T-helper 2 cell (primary cell): ENCODE measurements at places on chromosomes 5 and 9.

DNA sequence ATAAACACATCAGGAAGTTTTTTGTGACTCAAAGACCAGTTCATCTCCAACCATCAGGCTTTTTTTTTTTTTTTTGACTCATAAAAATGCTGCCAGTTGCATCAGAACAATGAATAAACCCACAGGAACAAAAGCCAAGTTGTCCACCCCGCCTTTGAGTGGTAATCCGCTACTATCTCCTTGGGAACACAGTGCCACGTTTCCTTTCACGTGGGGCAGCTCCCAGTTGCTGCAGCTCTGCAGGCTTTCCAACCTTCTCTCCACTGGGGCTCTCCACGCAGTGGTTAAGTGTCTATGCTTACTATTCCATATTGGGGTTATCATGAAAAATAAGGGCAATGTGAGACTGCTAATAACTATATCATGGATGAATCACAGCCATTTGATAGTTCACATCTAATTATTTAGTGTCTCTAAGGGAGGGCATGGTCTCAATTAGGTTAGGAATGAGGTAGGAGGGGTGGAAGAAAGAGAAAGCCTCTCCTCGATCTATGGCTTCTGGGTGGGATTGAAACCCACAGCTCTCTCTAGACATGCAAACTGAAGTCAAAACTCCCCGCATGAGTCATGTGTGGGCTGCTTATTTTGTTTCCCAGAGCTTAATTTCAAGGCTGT lies 55.8 kb upstream of the ACTBL2 start:
- DNase-seq: no peak

GRCh38 chr5:2282893-2283292 lies 400.2 kb upstream of the IRX4 start:
- DNase-seq: no peak

- DNase-seq: no peak
Measured at GRCh38 chr9:126497660-126498275, 116.0 kb upstream of the LMX1B start.

GRCh38 chr9:133768859-133769510 lies 30.8 kb upstream of the SARDH start:
- DNase-seq: no peak

GRCh38 chr9:16825331-16825725 lies 45.1 kb downstream of the BNC2 start:
- DNase-seq: no peak

GRCh38 chr5:67900514-67900913 lies 315.0 kb upstream of the PIK3R1 start:
- DNase-seq: no peak

- no peak for DNase-seq
Measured at GRCh38 chr9:2413160-2413805, 208.3 kb upstream of the VLDLR start.

- no peak for DNase-seq
Measured at GRCh38 chr5:166032601-166033000, 2258.8 kb upstream of the WWC1 start.

GRCh38 chr5:56421246-56422075 lies 188.3 kb upstream of the ANKRD55 start:
- no peak for DNase-seq

- no peak for DNase-seq
Measured at GRCh38 chr9:123360161-123361085, 4.4 kb downstream of the CRB2 start.

GRCh38 chr5:158326256-158326655 lies 467.3 kb upstream of the CLINT1 start:
- DNase-seq: no peak

- DNase-seq: no peak
Measured at GRCh38 chr5:107874795-107875194, 204.1 kb upstream of the EFNA5 start.

GRCh38 chr5:65512170-65512937 lies 30.6 kb upstream of the ADAMTS6 start:
- no peak for DNase-seq

GRCh38 chr5:66896171-66896570 lies 300.0 kb downstream of the MAST4 start:
- no peak for DNase-seq

DNA sequence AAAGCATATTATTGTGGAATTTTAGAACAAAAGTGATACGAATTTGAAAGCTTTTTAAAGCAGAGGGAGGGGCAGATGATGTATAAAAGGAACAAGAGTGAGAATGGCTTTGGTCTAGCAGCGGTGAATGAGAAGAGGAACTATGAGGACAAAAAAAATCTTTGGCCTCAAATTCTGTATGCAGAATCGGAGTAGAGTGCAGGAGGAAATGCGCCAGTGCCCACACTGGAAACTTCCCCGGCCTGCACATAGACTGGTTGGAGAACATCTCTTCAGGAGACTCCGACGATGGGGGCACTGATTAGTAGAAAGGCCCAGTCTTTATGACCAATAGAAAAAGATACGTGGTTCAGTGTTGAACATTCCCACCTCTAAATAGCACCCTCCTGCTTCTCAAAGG lies 51.3 kb downstream of the SLC46A2 start:
- no peak for DNase-seq

- no peak for DNase-seq
Measured at GRCh38 chr9:9498128-9498527, 1114.7 kb downstream of the PTPRD start.

DNA sequence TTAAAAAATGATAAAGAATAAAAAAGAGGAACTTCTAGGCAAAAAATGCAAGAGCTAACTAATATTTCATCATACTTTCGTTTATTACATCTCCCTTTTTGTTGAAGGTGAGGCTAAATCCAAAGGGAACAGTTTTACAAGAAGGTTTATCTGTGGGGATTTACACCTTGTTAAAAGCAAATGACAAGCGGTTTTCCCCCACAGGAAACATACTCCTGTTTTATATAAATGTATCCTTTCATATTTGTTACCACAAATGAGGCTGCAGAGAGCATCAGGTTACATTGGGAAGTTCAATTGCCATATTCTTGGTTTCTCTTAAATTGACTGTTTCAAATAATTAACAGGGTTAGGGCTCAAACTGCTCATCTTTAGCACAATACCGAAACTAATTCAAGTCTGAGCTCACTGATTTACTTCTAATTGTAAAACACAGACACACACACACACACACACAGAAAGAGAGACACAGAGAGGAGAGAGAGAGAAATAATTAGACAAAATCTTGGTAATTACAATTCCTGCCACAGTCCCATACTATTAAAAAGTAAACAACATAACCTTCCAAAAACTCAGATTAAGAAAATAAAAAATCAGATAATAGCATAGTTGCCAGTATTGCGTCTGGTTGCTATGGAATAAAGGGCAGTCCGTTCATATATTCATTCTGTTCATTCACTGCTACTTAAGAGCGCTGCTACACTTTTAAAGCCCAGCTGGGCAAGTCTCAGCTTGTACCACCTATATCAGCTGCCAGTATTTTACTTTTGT lies 17.1 kb downstream of the RFX3 start:
- no peak for DNase-seq

- DNase-seq: no peak
Measured at GRCh38 chr9:127248241-127248640, 16.3 kb upstream of the GARNL3 start.

DNA sequence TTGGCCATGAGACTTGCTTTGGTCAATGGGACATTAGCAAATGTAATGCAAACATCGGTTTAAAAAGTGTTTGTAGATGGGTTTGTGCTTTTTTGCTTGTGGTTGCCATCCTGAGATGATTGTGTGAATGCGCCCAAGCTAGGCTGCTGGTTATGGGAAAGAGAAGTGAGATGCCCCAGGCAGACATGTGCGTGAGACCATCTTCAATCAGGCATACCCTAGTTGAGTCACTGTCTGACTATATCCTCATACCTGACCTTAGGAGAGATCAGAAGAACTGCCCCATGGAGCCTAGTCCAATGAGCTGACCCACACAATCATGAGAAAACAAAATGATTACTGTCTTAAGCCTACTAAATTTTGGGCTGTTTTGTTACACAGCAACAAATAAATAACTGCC lies 36.8 kb upstream of the ZNF608 start:
- DNase-seq: no peak

- no peak for DNase-seq
Measured at GRCh38 chr5:9519537-9519936, 26.3 kb downstream of the SEMA5A start.

- DNase-seq: no peak
Measured at GRCh38 chr5:101284736-101285375, 381.8 kb upstream of the ST8SIA4 start.

GRCh38 chr9:130598188-130598587 lies 18.8 kb downstream of the FUBP3 start:
- DNase-seq: no peak

DNA sequence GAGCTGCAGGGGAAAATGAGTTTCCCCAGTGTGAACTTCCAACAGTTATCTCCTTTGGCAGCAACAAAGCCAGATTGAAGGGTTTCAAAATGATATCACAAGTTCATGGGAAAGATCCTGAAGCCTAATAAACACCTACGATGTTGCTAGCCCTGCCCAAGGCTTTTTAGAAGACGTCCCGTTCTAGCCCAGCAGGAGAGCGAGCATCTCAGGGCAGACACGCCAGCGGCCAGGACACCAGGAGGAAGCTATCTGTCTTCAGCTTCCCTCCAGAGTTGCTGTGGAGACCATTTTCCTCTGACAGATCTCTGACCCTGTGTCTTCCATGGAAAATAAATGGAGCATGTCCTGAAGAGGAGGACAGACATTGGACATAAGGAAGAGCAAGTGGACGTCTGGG lies 98.4 kb downstream of the FBXO38 start:
- DNase-seq: no peak

DNA sequence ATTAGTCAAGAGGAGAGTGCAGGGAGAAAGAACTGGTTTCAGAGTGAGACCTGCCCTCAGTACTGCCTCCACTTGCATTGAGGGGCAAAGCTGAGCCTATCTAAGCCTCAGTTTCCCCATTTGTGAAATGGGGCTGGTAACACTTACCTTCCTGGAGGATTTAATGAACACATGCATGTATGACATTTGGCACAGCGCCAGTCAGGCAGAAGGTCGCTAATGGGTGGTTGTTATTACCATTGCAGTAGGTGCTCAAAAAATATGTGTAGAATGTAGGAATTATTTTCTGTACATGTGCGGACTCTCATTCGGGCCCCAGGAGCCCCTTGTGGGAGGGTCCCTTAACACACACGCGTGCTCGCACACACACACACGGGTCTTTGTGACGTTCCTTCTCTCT lies 10.9 kb downstream of the FAT2 start:
- no peak for DNase-seq

DNA sequence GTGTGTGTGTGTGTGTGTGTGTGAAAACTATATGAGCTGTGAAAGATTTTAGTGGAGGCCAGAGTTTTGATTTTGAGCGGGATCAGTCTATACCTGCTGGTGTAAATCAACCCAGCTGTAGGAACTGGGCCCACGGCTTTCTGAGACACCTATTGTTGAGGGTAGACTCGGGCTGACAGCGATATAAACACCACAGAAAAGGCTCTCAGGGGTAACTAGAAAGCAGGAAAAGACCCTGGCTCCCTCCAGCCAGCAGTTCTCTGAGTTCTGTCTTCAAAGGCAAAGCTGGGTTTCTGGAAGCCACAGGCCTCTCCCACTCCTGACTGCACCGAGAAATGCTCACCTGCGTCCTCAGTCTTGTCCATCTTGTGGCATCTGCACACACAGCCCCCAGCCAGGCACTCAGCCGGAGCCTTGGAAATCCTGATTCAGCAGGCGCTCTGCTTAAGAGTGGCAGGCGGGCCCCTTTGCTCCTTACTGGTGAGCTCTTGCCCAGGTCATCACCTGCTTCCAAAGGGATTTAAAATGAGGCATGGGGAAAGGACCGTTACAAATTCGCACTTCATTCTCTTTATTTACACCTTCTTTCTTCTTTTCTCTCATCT lies 223.3 kb downstream of the NDUFS4 start:
- DNase-seq: no peak

GRCh38 chr5:179620703-179621350 lies 2.6 kb downstream of the HNRNPH1 start:
- DNase-seq: no peak
